D341Med (cell line): ENCODE measurements at places on chromosomes 6 and 20.

DNA sequence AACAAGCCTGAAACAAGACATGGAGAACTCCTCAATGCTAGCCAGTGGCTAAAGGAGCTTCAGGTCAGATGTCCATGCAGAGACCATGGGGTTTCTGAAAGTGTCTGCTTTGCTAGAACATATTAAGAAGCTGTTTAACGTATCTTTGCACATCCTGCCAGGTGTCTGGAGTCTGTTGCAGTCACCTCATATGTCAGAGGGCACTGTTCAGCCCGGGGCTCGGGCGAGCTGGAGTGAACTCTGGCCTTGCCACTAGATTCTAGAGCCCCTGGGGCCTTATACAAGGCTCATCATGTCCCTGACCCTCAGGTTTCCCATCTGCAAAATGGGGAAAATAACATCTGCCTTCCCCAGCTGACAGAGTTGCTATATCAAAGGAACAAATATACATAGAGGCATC lies 59.0 kb downstream of the PRDM1 start:
- DNase-seq, result no peak

DNA sequence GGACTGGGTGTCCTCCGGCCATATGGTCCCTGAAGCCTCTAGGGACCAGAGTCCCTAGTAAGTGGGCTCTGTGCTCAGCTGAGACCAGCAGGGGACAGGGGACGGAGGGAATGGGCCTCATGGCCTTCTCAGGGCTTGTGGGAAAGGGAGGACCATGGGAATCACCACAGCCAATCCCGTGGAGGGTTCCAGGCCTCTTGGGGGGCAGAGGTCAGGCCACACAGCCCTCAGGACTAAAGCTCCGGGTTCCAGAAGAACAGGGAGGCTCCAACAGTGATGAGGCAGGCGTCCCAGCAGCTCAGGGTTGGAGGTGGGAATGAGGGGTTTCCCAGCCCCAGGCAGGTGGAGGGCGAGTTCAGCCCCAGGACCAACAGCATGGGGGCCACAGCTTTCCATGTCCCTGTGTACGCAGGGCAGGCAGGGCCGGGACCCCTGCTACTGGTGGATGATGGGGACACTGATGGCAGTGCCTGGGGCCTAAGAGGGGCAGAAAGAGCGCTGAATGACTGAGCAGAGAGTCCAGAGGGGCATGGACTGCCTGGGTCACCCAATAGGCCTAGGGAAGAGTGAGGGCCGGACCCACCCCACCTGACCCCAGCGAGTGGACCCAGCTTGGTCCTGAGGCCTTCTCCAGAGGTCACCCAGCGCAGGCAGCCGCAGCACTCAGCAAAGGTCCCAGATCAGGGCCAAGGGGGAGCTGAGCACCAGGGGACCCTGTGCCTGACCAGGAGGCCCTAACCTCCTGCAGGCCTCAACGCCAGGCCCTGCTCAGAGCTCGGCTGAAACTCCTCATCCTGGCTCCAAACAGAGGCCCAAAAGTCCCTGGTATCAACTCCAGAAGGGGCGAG lies 8.8 kb downstream of the MYL9 start:
- DNase-seq, result peak; percentile 24

DNA sequence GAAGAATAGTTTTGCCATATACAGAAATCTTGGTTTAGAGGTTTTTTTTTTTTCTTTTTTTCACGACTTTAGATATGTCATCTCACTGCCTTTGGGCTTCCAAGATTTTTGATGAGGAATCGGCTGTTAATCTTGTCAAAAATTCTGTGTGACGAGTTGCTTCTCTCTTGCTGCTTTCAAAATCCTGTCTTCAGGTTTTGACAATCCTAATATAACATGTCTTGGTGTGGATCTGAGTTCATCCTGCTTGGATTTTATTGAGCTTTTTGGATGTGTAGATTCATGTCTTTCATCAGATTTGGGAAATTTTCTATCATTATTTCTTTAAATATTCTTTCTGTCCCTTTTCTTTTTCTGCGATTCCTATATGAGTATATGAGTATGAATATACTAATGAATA lies 61.1 kb downstream of the PLCG1 start:
- no peak for DNase-seq

DNA sequence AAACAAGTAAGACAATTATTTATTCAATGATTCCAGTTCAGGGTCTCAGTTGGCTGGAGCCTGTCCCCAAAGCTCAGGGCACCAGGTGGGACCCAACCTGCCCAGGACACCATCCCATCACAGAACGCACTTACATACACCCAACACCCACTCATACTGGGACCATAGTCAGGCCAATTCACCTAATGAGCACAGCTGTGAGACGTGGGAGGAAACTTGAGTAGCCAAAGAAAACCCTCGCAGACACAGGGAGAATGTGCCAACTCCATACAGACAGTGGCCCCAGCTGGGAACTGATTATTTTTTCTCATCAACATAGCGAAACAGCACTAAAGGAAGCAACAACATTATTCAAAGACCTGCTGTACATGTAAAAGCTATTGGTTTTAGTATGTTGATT lies 58.6 kb upstream of the DOK5 start:
- DNase-seq, result no peak

DNA sequence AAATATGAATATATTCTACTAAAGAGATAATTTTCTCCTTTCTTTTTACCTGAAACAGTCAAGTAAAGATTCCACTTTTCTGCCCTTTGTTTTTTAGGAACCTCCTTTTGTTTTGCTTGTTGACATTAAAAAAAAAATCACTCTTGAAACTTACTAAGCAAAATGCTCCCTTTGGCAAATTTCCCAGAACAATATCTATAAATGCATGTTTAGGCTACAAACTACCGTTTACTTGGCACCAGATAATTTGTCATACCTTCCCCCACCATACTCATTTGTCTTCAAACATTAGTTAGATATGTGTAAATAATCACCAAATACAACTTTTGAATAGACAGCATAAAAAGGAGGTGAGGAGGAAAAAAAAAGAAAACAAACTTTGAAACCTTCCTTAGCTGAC lies 604.7 kb downstream of the RFPL4B start:
- DNase-seq, result no peak

- no peak for DNase-seq
These were observed 32.0 kb downstream of the TFAP2A start for GRCh38 chr6:10382728-10383330.

DNA sequence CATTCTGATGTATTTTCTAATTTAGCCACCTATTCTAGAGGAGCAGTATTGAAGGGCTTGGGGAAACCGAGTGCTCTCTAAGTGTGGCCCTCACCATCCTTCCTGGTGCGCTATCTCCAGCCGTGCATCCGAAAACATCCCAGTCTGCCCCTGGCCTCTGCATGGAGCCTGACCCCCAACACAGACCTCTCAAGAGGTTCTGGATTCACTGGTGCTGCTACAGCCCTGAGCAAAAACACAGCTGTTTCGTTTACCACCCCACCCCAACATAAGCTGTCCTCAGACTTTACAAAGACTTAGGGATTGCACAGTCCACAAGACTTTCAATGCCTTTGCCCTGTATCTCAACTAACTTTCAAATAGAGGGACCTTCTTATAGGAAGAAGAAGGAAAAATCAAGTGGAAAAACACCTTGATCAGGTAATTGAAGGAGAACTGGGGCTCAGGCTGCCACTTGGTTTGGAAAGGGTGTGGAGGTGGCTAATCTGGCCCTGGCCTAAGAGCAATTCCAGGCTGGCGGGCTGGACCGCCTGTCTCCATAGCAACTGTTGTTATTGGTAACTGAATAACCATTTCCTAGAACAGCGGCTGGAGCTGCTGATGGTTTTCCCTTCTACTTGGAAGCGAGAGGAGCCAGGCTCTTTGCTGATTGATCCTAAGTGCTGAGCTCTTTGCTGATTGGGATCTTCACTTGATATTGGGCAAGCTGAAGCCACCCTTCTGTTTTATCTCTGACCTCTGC lies 90.2 kb upstream of the TOX2 start:
- no peak for DNase-seq

DNA sequence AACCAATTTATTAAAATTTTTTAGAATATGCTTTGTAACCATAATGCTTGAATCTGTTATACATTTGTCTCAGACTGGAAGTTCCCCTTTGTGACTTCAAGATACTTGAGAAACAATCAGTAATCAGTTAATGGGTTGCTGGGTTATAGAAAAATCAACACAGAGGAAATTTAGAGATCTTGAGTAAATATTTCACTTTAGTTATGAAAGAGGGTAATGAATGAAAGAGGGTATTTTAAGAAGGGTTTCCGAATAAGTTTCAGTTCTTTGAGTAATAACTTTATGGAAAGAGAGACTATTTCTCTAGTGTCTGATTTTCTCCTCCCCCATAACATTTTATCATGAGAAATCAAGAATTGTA lies 21.4 kb downstream of the ZFAND3 start:
- DNase-seq, result no peak

DNA sequence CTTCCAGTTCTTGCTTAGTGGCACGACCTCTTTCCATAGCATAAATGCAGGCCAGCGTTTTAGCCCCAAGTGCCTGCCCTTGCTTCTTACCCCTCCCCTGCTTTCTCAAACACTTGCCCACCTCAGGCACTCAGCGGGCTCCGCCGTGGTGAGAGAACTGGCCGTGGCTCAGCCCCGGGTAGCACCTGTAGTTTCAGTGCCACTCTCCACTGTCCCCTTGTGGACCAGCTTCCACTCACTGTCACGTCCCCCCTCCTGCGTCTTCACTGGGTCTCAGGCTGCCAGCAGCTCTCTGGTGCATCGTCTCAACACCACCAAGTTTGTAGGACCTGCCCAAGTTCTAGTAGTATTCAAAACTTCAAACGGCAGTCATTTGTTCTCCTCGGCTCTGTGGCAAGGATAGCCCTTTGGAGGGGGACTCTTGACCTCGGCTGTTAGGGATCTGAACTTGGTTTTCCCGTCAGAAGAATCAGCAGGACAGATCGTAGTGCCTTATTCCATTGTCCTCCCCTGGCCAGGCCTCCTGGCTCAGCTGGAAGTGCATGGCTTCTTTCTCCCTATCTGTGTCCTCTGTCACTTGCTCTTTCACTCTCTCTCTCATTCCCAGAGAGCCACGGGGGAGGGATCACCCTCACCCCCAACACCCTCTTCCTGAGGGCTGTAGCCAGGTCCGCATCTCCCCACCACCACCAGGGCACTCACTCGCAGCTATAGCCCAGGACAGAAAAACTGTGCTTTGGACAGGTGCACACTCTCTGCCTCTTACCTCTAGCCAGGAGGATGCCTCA lies 44.6 kb downstream of the STK35 start:
- DNase-seq, result no peak

DNA sequence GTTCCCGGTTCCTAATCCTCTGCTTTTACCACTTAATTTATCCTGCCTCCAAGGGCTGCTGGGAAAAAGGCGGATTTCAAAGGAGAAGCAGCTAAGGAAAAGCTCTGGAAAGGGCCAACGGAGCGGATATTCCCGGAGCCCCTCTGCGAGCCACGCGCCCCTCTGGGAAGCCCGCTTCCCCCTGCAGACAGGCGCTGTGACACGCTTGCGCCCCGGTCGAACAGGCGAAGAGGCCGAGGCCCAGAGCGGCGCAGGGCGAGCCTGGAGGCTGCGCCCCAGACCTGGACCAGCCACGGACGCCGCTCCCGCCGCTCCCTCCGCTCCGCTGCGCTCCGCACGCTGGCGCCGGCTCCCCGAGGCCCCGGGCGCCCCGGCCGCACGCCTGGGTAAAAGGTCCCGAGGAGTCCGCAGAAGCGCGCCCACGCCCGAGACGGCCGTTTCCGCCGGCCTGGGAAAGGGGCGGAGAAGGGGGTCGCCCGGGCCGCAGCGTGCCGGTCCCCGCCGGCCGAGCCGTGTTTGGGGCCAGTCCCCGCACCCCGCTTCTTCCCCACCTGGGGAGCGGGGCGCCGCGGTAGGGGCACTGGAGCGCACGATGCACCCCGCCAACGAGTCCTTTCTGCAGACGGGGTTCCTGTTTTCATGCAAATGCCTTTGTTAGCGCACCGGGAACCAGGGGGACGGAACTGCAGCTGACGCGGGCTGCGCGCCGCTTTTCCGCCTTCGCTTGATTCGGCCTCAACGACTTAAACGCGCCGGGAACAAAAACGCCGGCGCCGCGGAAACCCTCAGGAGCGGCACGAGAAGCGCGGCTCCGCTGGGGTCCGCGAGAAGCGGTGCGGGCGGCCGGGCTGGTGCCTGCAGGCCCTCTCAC lies 91.9 kb upstream of the SIRPA start:
- DNase-seq, result peak; percentile 57

DNA sequence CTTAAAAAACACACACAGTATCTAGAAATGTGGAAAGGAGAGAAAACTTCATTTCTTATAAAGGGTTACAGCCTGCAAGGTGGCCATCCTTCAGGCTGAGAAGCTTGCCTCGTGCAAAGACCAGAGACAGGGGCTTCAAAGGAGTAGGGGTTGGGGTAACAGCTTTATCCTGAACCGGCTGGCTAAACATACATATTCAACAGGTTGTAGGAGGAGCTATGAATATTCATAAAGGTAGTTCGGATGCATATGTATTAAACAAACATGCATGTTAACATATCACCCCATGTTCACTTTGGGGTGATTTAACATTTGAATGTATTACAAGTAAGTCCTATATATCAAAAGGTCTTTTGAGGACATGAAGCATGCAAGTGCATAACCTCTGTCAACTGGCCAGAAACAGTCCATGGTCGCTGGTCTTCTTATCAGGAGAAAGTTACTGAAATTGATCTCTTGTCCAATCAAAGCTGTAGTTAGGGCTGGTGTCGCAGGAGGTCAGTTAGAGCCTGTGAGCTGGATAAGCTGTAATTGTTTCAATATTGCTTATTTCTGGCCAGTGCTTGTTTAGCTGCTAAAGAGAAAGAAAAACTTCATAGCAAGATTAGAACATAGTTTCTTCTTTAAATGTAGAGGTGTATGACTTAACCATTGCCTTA lies 2.3 kb upstream of the STMND1 start:
- no peak for DNase-seq

- DNase-seq, result peak; percentile 65
These were observed 1.9 kb downstream of the ID1 start for GRCh38 chr20:31606804-31607639.

DNA sequence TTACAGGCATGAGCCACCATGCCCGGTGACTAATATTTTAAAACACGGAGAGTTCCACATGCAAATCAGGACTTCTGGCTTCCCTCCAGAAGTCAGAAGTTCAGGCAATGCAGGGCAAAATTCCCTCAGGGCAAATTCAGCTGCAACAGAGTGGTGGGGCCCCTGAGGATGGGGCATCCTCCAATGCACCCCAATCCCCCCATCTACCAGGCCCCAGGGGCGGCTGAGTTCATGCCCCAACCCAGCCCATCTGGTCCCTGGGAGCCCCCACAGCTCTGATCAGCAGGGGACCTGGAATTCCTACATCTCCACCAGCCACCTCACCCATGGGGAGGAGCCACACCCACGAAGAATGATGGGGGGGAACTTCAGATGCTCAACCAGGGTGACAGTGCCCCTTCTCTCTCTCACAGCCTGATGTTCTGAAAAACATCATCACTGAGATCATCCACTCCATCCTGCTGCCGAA lies 22.6 kb downstream of the BPIFB1 start:
- no peak for DNase-seq

- DNase-seq, result no peak
These were observed 18.3 kb downstream of the RNF8 start for GRCh38 chr6:37372116-37372515.
